ENCODE measurements at places on chromosomes 7 and 10.

DNA sequence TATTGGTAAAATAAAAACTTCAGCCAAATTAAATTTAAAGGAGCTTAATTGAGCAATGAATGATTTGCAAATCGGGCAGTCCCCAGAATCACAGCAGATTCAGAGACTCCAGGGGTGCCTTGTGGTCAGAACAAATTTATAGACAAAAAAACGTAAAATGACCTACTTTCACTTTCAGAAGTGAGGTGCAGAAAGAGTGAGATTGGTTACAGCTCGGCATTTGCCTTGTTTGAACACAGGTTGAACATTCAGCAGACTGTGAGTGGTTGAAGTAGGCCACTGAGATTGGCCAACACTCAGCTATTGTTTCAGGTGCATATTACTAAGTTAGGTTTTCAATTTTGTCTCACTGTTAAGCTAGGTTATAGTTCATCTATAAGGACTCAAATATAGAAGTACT lies 153.4 kb downstream of the BICC1 start:
- DNase-seq = peak; percentile 44

DNA sequence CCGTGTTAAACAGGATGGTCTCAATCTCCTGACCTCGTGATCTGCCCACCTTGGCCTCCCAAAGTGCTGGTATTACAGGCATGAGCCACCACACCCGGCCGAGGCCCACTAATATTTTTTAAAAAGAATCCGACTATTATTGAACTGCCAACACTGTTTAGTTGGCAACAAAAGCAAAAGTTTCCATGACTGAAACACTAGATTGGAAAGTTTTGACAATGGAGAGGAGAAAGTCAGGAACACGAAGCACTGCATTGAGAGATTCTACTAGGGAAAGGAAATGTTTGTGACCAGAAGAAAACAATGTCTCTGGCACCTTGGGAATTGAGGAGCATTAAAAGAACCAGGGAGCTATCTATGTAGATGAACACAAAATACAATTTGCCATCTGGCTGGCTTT lies 13.7 kb upstream of the PPP1R9A start:
- no peak for DNase-seq

DNA sequence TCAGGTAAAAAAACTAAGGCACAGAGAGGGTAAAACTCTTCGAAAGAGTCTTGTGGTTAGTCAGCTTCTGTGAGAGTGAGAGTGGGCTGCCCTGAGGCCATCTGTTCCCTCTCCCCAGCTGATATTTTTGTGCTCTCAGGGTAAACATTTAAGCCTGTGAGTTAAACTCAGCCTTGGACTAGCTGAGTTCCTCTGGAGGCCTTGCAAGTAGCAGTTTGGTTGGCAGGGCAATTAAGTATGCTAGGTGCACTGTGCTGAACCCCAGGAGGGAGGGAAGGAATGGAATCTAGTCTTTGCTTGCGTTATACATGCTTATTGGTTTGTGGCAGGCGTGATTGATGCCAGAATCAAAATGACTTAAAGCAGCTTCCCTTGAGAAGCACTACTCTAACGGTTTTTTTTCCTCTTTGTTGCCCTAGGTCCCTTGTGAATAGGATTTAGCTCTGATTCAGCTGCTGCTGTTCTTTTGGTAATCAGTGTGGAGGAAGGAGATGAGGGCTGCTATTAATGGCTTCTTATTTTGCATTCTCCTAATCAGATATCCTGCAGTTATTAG lies 140.2 kb downstream of the AUTS2 start:
- DNase-seq = no peak

DNA sequence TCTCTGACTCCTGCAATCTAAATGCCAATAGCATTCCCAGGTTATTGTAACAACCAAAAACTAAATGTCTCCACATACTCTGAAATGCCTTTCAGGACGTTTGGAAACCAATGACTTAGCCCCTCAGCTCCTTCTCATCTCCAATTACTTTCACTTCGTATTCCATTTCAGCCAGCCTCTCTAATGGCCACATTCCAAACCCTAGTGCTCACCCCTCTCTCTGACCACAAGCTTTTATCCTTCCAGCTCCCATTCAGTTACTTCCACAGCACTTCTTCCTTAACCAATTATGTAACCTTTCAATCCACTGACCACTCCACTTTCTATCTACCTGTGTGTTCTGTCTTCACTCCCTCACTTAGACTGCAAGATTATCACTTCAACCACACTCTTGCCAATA lies 4.3 kb downstream of the NOC3L start:
- DNase-seq = no peak

GRCh38 chr10:34768972-34769330 lies 46.1 kb downstream of the PARD3 start:
- DNase-seq = no peak

DNA sequence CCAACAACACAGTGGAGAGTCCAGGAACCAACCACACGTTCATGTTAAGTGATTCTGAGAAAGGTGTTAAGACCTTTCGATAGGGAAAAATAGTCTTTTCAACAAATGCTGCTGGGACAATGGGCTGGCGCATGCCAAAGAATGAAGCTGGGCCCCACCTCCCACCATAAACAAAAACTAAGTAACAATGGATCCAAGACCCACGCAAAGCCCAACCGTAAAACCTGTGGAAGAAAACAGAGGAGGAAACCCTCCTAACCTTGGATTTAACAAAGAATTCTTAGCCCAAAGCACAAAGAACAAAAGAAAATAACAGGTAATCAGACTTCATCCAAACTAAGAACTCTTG lies 272.8 kb downstream of the ELFN1 start:
- no peak for DNase-seq

DNA sequence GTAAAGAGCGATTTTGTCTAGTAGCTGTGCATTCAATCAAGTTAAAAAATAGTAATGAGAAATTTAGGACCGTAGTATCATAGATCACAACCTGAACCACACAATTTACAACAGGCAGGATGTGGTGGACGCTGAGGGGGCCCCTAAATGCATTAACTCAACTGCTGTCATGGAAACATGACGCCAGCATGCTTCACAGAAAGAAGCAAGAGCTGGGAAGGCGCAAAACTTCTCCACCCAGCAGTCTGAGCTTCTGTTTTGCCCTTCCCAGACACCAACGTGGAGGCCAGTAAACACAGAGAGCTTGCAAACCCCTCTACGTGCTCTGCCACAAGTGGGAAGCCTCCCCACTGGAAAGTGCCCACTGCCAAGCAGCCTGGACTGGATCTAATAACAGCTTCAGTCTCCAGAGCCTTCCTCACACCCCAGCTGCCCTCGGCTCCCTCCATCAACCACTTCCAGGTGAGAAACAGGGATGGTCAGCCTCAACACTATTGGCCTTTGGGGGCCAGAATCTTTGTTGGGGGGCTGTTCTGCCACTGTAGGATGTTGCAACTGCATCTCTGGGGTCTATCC lies 151.8 kb downstream of the SFMBT2 start:
- DNase-seq = peak; percentile 67

GRCh38 chr10:98463976-98464754 lies 17.4 kb upstream of the HPS1 start:
- no peak for DNase-seq

DNA sequence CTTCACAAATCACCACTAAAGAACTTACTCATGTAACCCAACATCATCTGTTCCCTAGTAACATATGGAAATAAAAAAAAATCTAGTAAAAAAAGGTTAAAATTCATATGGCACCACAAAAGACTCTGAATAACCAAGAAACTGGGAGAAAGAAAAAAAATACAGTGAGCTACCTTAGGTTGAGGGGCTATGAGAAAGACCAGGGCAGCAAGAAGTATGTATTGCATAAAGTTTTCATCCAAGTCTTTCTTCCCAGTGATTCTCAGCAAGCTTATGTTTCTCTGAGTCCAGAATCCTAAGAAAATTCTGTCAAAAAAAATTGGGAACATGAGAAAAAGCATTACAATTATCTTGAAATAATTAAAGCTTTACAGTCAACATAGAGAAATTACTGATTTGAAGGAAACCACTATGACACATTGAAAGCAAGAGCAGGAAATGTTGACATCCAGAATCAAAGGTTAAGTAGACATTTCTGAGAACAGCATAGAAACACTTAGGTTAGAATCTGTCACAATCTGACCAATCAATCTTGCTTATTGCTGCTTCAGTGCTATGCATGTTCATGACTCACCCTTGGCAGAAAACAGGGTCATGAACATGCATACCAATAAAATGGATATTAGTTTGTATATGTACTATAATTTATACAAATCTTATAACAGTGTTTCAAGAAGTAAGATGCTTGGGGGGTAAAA lies 494.0 kb upstream of the POT1 start:
- DNase-seq = no peak

DNA sequence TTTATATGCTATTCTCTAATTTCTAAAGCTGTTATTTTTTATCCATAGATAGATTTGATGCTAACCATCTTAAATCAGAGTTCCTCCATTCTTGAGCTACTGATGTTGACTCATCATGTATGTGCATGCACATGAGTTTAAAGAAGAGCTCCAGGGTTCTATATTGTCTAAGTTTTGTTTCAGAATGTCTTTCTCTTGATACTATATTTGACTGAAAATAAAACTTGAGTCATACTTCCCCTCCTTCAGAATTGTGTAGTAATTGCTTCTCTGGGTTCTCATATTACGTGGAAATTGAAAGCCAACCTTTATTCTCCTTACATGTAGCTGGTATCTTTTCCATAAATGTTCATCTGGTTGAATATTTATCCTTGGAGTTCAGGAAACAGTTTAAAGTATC lies 89.4 kb downstream of the LRRTM3 start:
- no peak for DNase-seq

- DNase-seq = no peak
Observed at GRCh38 chr10:3654496-3654895, 130.5 kb downstream of the KLF6 start.

- DNase-seq = no peak
Observed at GRCh38 chr10:60425392-60426110, 35.9 kb upstream of the ANK3 start.

DNA sequence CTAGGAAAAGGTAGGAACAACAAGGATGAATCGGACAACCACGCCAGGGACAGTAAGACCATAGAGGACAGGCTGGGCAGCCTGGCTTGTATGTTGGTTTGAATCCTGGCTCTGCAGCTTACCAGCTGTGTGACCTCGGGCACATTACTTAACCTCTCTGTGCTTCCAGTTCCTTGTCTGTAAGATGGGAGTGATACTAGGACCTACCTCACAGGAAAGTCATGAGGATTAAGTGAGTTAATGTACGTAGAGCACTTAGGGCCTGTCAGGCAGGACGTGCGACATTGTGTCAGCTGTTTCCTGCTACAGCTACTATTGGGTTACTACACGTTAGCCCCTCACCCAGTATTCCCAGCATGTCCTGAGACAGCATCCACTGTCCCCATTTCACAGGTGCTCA lies 32.1 kb downstream of the PLAC9 start:
- no peak for DNase-seq

GRCh38 chr7:105766421-105767073 lies 109.9 kb downstream of the ATXN7L1 start:
- DNase-seq = no peak

- no peak for DNase-seq
Observed at GRCh38 chr10:78508955-78509748, 475.5 kb downstream of the RPS24 start.

- DNase-seq = peak; percentile 59
Observed at GRCh38 chr7:138460649-138461607, 869 bp downstream of the TRIM24 start.

DNA sequence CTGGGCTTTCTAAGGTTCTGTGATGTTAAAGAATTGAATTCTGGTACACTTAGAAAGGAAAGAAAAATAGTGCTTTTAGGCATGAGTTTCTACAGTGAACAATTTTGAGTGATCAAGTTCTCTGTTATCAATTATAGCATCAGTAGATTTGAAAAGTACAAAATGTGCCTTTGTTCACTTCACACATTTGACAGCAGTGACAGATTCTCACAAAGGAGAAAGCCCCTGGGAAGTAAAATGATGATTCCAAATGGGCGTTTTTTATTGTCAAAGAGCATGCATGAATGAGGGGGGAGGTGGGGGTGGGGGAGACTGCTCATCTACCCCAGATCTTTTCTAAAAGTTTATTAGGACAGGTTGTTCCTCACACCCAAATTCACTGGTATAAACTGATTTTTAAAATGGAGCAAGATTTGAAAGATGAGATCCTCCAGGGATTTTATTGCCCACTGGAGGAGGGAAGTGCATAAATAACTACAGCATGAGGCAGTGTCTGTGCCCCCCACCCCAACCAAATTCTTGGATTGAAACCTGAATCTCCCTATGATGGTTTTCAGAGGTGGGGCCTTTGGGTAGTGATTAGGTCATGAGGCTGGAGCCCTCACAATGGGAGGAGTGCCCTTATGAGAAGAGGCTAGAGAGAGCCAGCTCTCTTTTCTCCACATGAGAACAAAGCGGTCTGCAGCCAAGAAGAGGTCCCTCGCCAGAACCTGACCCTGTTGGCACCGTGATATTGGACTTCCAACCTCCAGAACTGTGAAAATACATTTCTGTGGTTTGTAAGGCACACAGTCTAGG lies 79.5 kb downstream of the AOAH start:
- no peak for DNase-seq

Data from CD4-positive, alpha-beta T cell treated with Interleukin-17A for 1 hour (primary cell).